ENCODE measurements at places on chromosomes 13 and 19. TPM values are rescaled to one million over a fixed set of nuclear protein-coding genes. Genes with fewer than 3 reads are reported as not detected.

ADGRE1 gene
- total RNA-seq, result 3.8 TPM

FXYD5 gene
- 193 TPM for total RNA-seq

C1QTNF9 gene
- total RNA-seq, result not detected

MEIOSIN gene
- 0.23 TPM for total RNA-seq

PNMA8C gene
- not detected for total RNA-seq

CYP2A6 gene
- total RNA-seq, result not detected

TMEM255B gene
- 0.81 TPM for total RNA-seq

ZNF550 gene
- total RNA-seq, result 3.6 TPM

IRS2 gene
- 23.3 TPM for total RNA-seq

FGF21 gene
- not detected for total RNA-seq

KLK8 gene
- not detected for total RNA-seq

PMIS2 gene
- total RNA-seq, result not detected

Measured in A549 treated with GW870086 at 1 μM for 4 hours (cell line).